PC-3 (cell line): ENCODE measurements at places on chromosomes 4 and X. TPM values are rescaled to one million over a fixed set of nuclear protein-coding genes. Genes with fewer than 3 reads are reported as not detected.
A peak's percentile ranks its signal among the peaks of the same experiment; 100 is the strongest.

GRCh38 chr4:139734875-139735380 is 69.3 kb downstream of the MGST2 start:
- peak; percentile 51 for DNase-seq

- no peak for DNase-seq
Measured at GRCh38 chr4:20255251-20255586, 3.5 kb downstream of the SLIT2 start.

Gene TMPRSS11D
- not detected in 2 replicates for total RNA-seq

- no peak for DNase-seq
Measured at GRCh38 chrX:54173791-54174190, 9.3 kb downstream of the FAM120C start.

- DNase-seq, result no peak
Measured at GRCh38 chrX:132609362-132609848, 120.6 kb upstream of the MBNL3 start.

Gene ETDA
- total RNA-seq, result not detected in 2 replicates

DNA sequence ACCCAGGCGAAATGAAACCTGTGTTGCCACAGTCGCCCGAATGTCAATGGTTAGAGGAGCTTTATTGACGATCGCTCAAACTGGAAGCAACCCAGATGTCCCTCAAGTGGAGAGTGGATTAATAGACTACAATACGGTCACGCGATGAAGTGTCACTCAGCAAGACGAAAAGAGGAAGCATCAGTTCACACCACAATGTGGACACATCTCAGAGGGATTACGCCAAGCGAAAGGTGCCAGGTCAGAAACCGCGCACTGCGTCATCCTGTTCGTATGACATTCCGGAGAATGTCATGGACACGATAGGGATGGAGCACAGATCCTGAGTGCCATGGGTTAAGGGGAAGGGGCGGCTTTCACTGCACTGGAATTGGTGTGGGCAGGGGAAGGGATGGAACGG is 111.7 kb downstream of the HMX1 start:
- DNase-seq, result no peak

Gene STBD1
- 7.3 and 10.9 TPM in 2 replicates for total RNA-seq

Gene SYN1
- total RNA-seq, result not detected in 2 replicates

GRCh38 chrX:13719192-13719856 is 15.1 kb downstream of the TRAPPC2 start:
- no peak for DNase-seq

DNA sequence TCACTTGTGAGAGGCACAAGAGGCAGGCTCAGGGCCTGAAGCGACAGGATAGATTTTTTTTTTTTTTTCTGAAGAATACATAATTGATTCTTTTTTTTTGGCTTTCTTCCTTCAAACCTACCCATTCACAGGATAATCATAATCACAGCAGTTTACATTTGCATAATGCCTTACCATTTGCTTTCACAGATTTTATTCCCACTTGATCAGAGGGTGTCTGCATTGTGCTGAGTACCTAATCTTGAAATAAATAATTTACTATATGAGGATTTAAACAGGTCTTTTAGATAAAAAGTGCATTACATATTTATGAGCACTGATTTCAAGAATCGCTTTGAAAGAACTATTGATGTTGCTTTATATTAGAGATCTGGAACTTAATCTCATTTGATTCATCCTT is 219.3 kb downstream of the SPRY1 start:
- no peak for DNase-seq

Gene CT45A5
- not detected in 2 replicates for total RNA-seq

DNA sequence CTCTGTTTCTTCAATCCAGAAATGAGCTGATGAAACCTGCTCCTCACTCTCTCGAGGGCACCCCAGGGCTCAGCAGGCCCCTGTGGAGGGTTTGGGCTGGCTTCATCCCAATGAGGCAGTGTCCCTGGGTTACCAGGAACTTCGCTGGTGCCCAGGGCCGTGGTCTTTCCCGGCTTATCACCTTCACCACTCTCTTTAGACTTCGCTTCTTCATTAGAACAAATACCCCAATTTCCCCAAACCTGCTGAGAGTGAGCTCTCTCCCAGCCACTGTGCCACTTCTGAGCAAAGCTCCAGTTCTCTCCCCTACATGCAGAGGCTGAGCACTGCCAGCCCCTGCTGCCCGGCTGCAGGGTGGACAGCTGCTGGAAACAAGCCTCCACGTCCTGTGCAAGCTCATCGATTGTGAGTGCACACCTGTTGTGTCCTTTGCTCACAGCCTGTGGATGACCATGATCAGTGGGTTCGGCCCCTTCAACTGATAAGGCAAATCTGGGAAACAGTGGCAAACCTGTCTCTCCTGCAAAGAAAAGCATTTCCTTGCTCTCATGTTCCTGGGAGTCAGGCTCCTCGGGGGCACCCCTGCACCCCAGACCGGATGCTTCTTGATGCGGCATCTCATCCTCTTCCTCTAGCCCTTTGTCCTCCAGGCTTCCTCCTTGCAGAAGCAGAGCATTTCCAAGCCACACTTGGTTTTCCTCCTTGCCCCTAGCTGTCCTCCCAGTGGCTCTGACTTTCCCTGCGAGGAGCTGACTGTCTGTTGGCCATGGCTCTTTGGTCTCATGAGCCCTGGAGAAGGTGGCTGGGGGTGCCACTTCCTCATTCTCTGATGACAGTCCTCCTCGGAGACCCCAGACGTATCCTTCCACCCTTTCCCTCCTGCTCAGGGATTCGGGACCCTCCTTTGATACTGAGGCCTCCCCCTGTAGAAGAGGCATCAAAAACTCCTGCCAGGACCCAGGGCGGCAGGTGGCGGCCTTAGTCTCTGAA is 28.7 kb downstream of the C4orf50 start:
- DNase-seq, result no peak

DNA sequence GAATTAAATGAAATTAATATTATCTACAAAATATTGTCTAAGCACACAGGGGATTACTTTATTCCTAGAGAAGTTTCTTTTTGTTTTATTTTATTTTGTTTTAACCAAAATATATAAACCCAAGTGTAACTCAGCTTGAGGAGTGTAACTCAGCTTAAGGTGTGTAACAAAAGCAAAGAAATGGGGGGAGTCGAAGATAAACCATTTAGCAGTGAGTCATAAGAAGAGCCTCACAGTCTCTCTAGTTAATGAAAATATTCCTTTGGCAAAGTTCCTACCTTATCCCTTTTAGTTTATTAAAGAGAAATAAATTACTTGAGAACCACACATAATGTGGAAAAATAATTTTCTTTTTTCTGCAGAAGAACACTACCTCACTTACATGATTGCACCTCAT is 261.8 kb downstream of the KCTD8 start:
- DNase-seq, result no peak

- no peak for DNase-seq
Measured at GRCh38 chrX:104281564-104281963, 26.8 kb upstream of the ESX1 start.

DNA sequence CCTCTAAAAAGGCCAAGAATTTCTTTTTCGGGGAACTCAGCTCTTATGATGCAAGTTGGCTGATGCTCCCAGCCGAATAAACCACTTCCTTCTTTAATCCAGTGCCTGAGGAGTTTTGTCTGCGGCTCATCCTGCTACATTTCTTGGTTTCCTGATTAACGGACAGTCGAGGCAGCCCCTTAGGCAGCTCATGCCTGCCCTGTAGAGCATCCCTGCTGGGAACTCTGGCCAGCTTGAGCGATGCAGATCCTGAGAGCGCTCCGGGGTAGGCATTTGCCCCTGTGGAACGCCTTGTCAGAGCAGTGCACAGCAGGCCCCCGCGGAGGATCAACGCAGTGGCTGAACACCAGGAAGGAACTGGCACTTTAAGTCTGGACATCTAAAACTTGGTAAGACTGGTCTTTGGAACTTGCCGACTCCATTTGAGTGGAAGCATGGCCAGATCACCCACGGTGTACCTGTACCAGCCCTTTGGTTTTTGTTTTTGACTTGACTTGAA is 3.1 kb downstream of the CT45A10 start:
- no peak for DNase-seq

DNA sequence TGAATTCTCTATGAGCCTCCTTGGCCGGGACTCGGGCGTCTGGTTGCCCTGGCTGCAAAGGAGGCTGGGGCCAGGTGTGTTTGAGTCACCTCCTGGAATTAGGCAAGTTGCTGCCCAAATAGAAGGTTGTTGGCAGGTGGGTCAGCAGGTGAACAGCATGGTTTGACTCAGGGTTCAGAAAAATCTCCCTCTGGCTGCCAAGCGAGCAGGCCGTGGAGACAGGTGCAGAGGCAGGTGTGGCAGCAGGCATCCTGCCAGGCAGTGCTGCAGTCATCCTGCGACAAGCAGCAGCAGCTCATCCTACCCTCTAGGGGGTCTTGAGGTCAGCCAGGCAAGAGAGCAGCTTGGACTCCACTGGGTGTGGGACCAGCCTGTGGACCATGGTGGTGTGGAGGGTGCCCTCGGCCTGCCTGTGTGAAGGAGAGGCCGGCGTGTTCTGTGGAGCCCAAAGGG is 8.2 kb downstream of the MSANTD1 start:
- peak; percentile 81 for DNase-seq

Gene NDP
- total RNA-seq, result 1.6 and 4.4 TPM in 2 replicates

DNA sequence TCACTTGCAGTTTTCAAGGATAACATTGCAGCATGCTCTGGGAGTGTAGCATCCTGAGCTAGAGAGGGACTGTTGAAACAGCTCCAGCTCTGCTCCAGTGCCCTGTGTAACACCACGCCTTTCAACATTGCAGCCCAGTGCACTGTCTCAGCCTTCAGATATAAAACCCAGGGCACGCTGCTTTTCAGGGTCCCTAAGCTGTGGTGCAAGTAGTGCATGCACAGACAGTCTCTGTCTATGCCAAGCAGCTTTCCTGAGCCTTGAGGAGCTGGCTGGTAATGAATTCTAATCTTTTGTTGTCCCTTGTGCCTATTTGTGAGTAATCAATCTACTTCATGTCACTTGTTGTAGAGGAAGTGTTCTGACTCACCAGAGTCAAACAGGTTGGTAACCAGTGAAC is 897.0 kb downstream of the ARAP2 start:
- no peak for DNase-seq

- DNase-seq, result peak; percentile 63
Measured at GRCh38 chr4:42655921-42656678, 805 bp downstream of the ATP8A1 start.

Gene ABCG2
- total RNA-seq, result not detected in 2 replicates

DNA sequence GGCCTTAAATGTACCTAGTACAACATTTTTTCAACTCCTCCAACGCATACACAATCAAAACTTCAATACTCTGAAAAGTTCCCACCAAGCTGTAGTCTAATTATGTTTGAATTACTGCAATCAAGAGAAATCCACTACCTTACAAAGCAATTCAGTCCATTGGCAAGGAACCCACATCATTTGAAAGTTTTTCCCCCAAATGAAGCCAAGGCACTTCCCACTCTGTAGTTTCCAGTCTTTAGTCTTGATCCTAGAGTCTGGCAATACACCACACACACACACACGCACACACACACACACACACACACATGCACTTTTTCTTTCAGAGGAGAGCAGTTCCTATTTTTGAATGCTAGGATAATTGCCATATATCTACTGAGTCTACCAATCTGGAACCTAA is 79.6 kb downstream of the ANTXR2 start:
- no peak for DNase-seq

- DNase-seq, result no peak
Measured at GRCh38 chr4:31427691-31428090, 707.5 kb downstream of the PCDH7 start.

DNA sequence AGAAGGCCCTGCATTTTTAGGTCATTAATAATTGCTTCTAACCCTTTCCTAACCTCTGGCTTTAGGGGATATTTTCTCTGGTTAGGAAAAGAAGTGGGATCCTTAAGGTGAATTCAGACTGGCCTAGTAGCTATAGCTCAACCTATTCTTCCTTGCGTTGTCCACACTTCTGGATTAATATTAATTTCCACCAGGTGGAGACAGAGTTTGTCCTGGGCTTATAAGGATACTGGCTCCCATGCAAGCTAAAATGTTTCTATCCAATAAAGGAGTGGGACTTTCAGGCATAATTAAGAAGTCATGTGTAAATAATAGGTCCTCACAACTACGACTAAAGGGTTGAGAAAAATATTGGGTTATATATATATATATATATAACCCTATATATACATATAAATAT is 860.0 kb upstream of the POU3F4 start:
- peak; percentile 43 for DNase-seq

DNA sequence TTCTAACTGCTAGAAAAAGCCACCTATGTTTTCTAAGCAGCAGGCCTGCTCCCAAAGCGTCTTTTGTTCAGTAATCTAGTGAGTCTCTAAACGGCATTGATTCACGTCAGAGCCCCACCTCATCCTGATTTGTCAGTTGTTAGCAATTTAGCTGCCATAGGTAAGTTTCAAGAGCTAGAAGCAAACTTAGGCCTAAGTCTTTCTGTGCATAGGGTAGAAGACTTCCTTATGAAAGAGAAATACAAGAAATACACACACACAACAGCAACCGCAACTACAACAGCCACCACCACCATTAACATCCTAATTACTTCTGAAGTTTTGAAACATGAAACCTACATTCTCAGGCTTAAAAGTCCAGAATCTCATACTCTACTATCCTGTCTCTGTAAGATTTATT is 531.1 kb upstream of the SPANXN1 start:
- no peak for DNase-seq

Gene PLK4
- total RNA-seq, result 42.5 and 54.5 TPM in 2 replicates

DNA sequence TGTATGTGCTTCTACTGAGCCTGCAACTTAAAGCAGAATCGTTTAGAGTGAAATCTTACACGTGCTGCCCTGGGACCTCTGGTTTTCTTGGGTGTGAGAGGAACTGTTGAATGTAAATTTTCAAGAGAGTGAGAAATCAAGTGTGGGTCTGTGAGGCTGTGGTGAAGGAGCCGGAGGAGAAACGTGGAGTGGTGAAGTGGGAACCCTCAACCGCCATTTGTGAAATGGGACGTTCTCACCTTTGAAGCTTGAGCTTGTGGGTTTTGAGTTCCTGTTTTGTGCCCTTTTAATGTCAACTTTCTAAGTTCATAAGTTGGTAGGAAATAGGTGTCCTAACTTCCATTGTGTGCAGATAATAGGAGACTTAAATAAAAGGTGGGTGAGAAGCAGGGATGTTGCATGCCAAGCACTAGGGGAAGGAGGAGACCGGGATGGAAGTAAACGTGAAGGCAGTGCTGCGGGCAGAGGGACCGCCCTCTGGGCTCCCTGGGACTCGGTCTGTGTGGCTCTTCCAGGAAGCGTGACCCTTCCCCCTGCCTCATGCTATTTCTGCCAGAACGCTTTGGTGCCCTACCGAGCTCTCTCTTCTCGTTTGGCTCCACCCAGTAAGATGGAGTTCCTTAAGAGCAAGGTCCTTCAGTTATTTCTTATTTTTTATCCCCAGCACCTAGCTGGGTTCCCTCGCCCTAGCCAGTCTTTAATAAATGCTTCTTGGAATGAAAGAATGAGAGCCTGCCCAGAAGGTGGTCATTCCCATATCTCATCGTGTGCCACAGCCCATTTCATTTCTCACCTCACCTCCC is 56.0 kb downstream of the TMEM131L start:
- no peak for DNase-seq

DNA sequence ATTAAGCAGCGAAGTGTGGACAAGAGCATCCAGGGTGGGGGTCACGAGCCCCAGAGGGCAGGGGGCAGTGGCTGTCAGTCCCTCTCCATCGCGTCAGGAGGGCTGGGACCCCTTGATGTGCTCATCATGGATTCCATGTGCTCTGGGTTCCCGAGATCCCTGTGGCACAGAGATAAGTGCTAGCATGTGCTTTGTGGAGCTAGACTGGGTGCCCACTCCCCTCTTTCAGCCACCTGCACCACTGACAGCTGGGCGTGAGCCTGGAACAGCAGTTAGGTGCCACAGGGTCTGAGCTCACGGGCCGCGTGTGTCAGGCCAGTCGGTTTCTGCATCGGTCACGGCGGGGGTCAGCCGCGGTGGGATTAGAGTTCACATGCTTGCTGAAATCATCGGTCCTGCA is 24.3 kb downstream of the CPZ start:
- DNase-seq, result no peak
